RPMI8226 (cell line): ENCODE measurements at places on chromosomes 12 and 14.

- no peak for DNase-seq
Measured at GRCh38 chr14:71049435-71050133, 142.3 kb downstream of the PCNX1 start.

DNA sequence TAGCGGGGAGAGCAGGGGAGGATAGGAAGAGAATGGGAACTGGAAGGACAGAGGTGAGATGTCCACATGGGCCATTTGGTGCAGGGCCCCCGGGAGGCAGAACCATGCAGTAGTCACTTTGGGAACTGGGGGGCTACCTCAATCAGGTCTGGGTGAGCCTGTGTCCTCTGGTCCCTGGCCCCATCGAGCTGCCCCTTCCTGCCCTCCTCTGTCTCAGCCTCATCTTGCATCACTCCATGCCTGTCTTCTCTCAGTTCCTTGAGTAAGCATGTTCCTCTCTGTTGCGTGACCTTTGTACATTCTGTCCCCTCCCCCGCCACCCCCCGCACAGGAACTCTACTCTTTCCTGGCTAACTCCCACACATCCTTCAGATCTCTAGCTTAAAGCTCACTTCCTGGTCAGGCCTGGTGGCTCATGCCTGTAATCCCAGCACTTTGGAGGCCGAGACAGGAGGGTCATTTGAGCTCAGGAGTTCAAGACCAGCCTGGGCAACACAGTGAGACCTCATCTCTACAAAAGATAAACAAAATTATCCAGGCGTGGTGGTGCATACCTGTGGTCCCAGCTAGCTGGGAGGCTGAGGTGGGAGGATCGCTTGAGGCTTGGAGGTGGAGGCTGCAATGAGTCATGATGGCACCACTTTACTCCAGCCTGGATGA, 23.2 kb downstream of the FOS start:
- no peak for DNase-seq

DNA sequence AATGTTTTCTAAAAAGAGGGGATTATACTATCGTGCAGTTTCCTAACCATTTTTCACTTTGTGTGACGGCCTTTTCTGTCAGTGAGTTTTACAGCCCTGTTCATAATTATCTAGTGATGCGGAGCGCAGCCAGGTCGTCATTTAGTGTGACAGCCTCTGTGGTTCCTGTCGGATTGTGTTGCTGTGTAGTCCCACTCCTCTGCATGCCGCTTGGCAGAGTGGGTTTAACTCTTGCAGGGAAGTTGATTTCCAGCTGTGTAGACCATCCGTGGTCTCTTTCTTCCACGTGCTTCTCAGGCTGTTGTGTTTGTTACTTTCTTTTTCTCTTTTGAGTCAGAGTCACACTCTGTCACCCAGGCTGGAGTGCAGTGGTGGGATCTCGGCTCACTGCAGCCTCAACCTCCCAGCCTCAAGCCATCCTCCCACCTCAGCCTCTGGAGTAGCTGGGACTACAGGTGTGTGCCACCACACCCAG, 8.6 kb downstream of the RAN start:
- DNase-seq: no peak

DNA sequence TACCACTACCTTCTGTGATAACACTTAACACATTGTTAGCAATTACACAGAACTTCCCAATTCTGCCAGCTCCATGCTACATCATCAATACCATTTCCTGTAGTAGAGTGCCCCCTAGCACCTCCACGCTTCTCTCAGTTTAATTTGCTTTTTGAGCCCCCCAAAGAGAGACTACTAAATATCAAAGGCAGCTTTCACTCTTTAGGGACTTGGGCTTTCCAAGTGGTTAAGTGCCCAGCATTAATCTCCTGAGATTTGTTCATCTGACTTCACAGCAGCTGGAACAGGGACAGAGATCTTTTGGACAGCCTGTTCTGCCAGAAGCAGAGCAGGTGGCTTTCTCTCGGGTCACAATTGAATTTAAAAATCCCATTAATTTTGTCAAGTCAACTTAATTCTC, 954.9 kb downstream of the DIO2 start:
- no peak for DNase-seq
